ENCODE measurements at places on chromosomes 3 and 15. TPM values are rescaled to one million over a fixed set of nuclear protein-coding genes. Genes with fewer than 3 reads are reported as not detected.

GRCh38 chr15:98375513-98376340 is 272.6 kb upstream of the IGF1R start:
- no peak for DNase-seq

DNA sequence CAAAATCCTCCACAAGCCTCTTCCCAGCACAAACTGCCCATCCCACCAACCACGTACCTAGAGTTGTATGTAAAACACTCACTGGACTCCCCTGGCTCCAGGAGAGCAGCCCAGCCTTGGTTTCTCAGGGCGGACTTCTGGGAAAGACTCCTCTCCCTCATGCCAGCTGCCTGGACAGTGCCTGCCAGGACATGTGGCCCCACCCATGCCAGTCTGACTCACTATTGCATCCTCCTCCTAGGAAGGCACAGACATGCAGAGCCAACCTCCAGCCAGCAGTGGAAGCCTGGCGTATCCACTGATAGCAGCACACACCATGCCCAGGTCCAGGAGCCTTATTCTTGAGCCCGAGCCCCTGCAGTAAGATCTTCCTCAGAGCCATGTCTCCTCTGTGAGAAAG is 8.6 kb downstream of the PKM start:
- no peak for DNase-seq

DNA sequence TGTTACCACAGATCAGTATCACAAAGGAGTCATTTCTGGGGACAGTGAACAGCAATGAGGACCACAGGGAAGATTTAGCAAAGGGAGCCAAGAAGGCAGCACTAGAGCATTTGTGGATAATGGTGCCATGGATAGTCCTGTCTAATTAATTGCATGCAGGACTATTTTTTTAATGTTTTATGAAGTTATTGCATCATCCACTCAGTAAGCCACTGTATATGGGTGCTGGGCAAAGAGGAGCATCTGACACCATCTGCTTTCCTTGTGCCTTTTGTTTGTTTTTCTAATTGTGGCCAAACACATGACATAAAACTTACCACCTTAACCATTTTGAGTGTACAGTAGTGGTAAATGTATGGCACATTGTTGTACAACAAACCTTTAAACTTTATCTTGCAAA is 301.1 kb upstream of the LRRFIP2 start:
- DNase-seq, result no peak

DNA sequence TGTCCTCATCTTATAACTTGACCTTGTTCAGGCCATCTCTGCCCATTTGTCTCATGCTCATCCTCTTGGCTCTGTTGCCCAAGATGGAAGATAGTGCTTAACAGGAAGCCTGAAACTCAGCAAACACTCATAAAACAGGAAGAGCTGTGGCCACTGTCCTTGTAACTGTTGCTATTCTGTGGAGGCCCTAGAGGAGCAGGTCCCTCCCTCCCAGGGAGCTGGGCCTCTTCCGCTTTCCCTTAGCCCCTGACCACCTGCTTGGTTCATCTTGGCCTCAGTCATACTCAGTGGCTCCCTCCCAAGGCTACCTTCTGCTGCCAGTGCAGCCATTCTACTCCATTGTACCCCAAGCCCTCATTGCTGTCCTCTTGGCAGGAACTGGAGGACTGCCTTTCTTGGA is 3.5 kb downstream of the MAPKAPK3 start:
- no peak for DNase-seq

GRCh38 chr3:163672954-163673353 is 1405.3 kb downstream of the SI start:
- no peak for DNase-seq

DNA sequence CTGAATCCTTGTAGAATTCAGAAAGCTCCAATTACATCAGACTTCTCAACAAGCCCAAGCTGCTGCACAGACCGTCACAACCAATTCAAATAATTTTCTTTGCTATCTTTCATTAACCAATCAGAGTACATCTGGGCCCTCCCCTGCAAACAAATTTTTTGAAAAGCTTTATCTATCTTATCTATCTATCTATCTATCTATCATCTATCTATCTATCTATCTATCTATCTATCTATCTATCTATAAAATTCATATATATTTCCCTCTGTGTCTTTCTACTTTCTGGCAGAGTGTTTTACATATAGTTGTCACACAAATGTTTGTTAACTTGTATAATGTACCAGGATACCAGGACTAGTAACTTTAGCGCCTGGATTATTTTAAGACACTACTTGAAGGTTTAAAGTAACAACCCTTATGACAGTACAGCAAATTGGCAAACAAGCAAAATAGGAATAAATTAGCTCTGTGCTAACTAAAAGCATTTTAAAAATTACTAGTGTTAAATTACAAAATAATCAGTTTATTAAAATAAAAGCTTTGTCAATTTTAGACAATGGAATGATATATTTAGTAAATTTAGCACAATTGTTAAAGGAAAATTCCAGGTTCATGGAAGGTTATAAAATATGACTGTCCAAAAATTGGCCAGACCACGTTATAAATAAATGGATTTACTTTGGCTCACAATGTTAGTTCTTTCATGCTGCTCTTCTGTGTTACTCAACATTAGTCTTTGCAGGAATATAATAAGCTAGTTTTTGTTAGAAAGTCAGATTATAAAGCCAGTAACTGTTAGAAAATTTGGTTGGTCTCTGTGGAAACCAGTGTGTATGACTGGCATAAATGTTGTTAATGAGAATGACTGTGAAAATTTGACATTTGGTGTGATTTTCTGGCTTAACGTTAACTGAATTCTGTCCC is 138.6 kb downstream of the SUCNR1 start:
- no peak for DNase-seq

RASL12 gene
- 6.5 TPM for total RNA-seq

GRCh38 chr3:191123231-191123630 is 75.8 kb upstream of the OSTN start:
- no peak for DNase-seq

CYP8B1 gene
- 0.36 TPM for total RNA-seq

NDUFB5 gene
- total RNA-seq, result 113 TPM

DNA sequence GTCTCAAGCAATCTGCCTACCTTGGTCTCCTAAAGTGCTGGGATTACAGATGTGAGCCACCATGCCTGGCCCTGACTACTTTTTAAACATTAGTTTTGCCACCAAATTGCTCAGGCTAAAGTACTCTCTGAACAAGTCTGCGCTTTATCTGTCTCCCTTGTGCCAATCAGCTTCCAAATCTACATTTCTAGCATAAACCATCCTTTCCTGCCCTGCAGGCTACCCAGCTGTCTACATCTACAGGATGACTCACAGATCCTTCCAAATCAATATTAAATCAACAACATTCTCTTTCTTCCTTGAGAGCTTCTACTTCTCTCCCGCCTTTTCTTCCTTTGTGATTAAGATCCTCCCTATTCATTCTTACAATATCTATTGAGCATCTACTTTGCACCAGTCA is 16.0 kb upstream of the ATOSA start:
- no peak for DNase-seq

NPAP1 gene
- total RNA-seq, result not detected

GPR27 gene
- 4.1 TPM for total RNA-seq

DNA sequence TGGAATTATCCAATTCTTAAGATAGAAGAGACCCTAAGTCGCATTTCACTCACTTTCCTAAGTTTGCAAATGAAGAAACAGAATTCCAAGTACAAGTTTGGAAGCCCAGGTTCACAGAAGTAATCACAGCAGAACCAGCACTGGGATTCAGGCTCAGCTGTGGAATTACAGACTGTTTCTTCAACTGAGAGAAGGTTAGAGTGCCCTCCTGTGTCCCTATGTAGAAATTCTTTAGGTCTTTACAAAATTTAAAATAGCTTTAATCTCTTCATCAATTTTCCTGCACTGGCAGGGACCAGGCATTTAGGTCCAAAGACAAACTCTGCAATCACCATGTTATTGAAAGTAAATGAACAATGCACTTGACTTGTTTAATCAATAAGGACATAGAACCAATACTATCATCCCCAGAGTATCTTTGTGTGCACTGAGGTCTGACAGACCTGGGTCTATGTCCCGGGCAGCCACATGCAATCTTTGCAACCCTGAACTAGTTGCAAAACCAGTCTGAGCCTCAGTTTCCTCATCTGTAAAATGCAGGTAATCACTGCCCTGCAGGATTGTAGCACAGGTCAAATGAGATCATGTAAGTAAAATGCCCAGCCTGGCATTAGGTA is 96.3 kb upstream of the ZBED2 start:
- DNase-seq, result no peak

HTR3E gene
- total RNA-seq, result not detected

- no peak for DNase-seq
These were observed 315.7 kb upstream of the GADL1 start for GRCh38 chr3:31210068-31210645.

- DNase-seq, result no peak
These were observed 361.0 kb downstream of the SHQ1 start for GRCh38 chr3:72487078-72487765.

ACTRT3 gene
- 2.5 TPM for total RNA-seq

HAPLN3 gene
- total RNA-seq, result 56.2 TPM

- no peak for DNase-seq
These were observed 139.0 kb upstream of the LIPC start for GRCh38 chr15:58292751-58293175.

DNA sequence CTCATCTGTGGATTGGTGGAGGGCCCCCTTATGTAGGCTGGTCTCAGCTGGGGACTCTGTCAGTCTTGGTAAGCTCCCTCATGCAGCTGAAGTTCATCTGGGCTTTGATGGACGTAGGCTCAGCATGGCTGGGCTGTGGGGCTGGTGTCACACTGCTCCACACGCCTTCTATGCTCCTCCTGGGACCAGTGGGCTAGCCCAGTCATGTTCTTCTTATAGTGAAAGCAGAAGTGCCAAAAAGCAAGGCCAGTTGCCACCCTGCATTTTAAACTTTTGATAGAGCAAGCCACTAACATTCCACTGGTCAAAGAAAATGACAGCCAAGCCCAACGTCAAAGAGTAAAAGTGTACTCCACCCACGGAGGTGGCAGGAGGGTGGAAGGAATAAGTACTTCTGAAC is 165.5 kb downstream of the MEX3B start:
- no peak for DNase-seq

Measured in omental fat pad (tissue), 4 donors.